ENCODE measurements at places on chromosomes 13 and 19.

DNA sequence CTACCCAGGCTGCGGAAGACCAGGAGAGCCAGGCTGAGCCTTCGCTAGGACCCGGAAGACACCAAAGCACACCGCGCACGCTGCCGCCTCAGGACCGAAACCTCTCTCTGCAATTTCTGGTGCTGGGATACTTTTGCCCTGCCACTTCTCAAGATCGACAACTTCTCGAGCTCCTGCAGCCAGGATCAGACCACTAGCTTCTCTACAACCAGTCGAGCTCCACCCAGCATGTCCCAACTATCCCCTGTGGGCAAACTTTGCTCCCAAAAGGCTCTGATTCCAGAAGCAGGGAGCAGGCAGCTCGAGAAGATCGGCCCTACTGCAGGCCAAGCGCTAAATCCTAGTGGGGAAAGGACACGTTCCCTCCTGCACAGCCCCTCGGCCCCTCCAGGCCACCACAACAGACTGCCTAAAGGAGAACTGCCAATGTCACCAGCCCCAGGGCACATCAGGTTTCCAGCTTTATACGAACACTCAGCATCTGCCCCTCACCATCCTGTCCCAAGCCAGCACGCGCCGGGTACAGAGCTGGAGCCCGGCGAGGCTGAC is 979 bp downstream of the AKAP8 start:
- DNase-seq, result no peak

- no peak for DNase-seq
These were observed 39.1 kb upstream of the EEF1AKMT1 start for GRCh38 chr13:20812890-20813289.

GRCh38 chr13:32031025-32031814 is at the start of gene FRY:
Gene FRY, plus strand, starts transcription at chr13:32031774. Its CDS starts 22 bp downstream, at chr13:32031796.
- DNase-seq, result no peak

DNA sequence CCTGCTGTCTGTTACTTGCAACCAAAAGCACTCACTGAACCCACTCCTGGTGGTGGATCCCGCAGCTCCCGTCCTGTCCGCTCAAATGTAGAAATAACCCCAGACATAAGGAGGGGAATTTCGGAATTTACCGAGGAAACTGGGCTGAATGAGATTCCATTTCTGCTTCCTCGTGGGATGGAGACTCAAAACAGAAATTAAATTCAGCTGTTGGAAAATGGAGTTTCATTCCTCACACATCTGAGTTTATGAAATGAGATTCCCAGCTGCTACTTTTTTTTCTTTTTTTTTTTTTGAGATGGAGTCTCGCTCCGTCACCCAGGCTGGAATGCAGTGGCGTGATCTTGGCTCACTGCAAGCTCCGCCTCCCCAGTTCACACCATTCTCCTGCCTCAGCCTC is 44.3 kb downstream of the COLGALT1 start:
- no peak for DNase-seq

GRCh38 chr19:9205501-9206113 is 13.8 kb downstream of the OR7D4 start:
- DNase-seq, result peak; percentile 3

DNA sequence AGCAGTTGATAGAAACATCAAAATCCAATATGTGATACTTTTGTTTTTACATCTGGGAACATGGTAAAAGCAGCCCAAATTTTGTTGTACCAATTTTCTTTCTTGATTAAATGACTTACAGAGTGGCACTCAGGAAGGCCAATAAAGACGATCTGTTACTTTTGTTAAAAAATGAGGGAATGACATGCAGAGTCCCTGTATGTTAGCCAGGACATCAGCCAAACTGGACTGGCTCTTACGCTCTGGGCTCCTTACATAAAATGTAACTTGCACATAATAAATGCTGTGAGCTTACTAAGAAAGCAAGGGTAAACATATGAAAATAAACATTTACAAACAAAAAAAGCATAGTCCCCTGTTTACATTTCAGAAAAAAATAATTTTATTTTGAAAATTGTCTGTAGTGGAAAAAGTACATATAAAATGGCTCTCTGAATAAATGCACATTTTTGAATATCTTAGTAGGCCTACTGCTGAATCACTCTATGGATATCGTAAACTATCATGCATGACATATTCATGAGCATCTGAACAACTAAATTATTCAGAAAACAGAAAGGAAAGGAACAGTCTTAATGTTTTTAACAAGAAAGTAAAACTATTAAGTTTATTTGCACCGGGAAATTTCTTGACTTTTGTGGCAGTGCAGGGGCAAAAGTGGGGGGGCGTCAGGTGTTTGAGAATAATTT is 534.5 kb downstream of the KCTD12 start:
- no peak for DNase-seq

DNA sequence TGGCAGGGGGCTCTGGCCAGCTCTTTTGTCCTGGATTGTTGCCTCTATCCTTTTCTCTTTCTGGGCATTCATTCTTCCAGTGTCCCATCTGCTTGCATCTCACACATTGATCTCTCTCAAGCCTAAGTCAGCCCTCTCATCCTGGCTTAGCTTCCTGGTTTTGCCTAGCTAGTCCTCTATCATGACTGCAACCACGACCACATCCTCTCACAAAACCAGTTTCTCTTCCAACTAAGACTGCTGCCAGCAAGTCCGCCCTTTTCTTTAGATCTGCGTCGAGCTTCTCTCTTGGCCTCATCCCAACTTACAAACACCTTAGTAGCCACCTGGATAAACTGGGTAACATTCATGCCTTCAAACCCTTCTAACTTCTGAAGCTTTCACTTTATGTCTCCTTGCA is 212.2 kb upstream of the HTR2A start:
- no peak for DNase-seq

- no peak for DNase-seq
These were observed 61.1 kb downstream of the SLC15A1 start for GRCh38 chr13:98691360-98691759.

GRCh38 chr13:41144576-41144975 is 12.0 kb upstream of the KBTBD6 start:
- DNase-seq, result no peak

GRCh38 chr13:39578821-39579291 is 24.1 kb downstream of the LHFPL6 start:
- DNase-seq, result no peak

DNA sequence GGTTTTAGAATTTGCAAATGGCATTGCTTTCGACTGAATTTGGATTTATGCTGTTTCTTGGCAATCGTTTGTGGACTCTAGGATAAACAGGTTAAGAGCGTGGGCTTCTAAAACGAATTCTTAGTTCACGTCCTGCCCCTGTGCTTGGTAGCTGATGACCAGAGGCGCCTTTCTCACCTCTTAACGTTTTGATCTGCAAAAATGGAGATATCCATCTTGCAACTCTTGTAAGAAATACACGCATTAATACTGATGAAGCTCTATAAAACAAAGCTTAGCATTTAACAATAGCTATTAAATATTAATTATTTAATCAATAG is 580 bp upstream of the KATNAL1 start:
- no peak for DNase-seq

DNA sequence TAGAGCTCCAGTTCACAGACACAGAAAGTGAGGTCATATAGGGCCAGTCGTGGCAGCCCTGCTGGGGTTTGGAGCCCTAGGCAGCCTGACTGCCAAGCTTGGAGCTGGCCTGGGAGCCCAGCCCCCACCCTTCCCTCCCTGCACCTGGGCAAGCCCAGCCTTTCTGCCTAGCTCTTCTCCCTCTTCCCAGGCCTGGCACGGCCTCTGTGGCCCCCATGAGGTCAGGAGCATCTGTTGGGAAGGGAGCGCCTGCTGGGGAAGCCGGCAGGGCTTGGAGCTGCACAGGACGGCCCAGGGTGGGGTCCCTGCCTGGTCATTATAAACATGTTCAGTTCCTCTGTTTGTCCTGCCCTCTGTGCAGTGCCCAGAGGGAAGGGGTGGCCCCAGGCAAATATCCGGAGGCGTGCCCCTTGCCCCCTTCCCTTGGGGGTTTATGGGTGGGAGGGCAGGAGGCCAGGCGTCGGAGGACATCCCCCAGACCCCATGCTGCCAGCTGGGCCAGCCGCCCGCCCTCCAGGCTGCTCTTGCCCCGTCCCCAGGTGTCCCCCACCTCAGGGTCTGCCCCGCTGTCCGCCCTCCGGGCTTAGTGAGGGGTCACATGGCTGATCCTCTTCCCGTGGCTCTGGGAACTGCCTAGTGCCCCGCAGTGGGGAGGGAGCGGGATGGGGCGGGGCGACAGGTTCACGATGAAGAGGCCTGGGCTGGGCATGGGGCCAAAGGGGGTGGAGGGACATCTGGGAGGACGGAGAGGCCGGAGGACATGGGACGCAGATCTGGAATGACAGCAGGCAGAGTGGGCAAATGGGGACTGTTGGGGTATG is 30.0 kb upstream of the NCCRP1 start:
- no peak for DNase-seq

DNA sequence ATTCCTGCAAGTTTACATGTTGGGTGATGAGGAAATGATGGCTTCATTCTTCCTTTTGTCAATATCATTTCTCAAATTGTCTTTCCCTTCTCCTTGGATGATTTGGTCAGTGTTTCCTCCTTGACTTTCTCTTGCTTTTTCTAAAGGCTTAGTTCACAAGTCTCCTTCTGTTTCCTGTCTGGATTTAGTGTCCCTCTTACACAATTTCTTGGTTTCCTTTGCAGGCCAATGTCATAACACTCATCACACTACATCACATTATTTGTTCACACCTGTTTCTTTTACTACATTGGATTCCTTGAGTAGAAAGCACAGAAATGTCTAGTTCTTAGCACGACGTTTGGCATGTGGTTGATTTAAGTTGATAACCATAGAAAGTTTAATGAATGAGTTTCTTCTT is 490.7 kb downstream of the TDRD3 start:
- no peak for DNase-seq

DNA sequence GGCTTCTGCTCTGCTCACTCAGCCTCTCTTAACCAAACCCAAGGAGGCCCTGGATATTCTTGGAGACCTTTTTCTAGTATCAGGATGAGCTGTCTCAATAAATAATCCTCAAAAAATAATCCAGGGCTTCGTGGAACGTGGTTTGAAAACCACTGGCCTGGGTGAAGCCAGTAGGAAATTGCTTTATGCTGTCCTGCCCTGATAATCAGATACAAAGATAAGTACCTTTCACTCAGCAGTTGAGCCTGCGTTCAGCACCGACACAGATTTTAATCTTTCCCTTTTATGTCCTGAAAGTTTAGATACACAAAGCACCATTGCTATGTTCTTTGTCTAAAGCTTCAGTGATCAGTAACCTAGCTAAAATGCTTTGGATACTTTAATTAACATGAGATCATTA is 460.0 kb downstream of the RFC3 start:
- no peak for DNase-seq

DNA sequence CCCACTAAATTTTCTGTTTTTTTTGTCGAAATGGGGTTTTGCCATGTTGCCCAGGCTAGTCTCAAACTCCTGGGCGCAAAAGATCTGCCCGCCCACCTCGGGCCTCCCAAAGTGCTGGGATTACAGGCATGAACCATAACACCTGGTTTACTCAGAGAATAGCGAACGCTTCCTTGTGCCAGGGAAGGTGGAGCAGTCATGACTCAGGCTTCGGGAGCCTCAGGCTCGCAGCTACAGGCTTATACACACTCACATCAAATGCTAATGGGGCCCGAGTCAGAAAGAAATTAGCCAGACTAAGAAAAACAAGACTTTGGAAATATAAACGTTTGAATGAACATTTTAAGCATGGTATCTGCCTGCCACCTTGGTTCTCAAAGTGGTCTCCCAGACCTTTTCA is 11.0 kb upstream of the TPT1 start:
- DNase-seq, result no peak

- DNase-seq, result no peak
These were observed 5.4 kb downstream of the FLT1 start for GRCh38 chr13:28489524-28489931.

- no peak for DNase-seq
These were observed 25.2 kb upstream of the IPO5 start for GRCh38 chr13:97928301-97928700.

- DNase-seq, result no peak
These were observed 22.0 kb upstream of the GPR18 start for GRCh38 chr13:99280166-99280565.
